ENCODE measurements at places on chromosomes 2 and 18. TPM values are rescaled to one million over a fixed set of nuclear protein-coding genes. Genes with fewer than 3 reads are reported as not detected.

GRCh38 chr2:46136481-46136880 is 160.7 kb upstream of the EPAS1 start:
- DNase-seq, result no peak
- H3K27ac ChIP-seq, result no peak overlapping the region
- no peaks in the 10 kb centered on the region for H3K4me1 ChIP-seq
- H3K4me3 ChIP-seq, result no peak overlapping the region
- no peaks in the 10 kb centered on the region for H3K36me3 ChIP-seq
- H3K27me3 ChIP-seq, result no peaks in the 10 kb centered on the region

- H3K27me3 ChIP-seq, result no peaks in the 10 kb centered on the region
- no peak overlapping the region for H3K27ac ChIP-seq
Measured at GRCh38 chr2:183666031-183666430, 541.8 kb downstream of the NUP35 start.

DNA sequence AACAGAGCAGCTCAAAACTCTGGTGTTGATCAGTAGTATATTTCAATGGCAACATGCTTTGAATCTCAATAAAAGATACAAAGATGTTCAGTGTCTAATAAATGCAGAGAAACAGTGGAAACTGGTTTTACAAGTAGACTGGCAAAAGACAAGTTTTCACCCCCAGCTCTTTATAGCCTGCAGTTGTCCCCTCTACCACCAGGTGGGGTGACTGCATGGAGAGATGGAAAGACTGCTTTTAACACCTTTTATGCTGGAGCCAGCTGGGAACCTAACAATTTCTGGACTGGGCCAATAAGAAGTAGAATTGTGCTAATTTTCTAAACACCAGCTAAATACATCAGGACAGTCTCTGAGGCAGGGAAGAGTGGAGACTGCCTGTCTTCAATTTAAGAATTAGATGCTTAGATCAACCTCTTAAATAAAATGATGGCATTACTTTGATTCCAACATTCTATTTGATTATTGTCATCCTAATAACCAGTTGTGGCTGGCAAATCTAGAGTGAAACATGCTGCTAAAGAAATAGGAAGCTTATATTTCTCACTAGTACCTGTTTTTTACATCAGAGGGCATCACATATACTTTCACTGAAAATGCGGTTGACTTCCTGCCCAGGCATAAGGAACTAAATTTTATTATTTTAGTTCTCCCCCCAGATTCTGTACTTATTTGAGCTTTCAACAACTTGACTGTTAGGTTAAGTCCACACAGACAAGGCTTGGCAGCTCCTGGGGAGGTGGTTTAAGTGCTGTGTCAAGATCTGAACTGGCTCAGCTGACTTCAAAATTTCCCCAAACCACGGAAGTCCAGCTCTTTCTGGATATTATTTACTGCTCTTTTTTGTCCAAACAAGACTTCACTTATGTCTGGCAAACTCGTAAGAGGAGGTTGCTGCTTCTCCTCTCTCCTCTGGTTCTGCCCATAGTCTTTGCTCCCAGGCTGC is 140.5 kb downstream of the TPGS2 start:
- no peak overlapping the region for H3K27ac ChIP-seq
- no peaks in the 10 kb centered on the region for H3K36me3 ChIP-seq
- peak; percentile 26 for DNase-seq
- H3K4me3 ChIP-seq, result no peak overlapping the region

- no peak for DNase-seq
- H3K27me3 ChIP-seq, result no peaks in the 10 kb centered on the region
- no peak overlapping the region for H3K4me3 ChIP-seq
Measured at GRCh38 chr2:12968399-12968798, 251.7 kb downstream of the TRIB2 start.

PSMA8 gene
- 0.44 TPM for total RNA-seq

- no peaks in the 10 kb centered on the region for H3K27me3 ChIP-seq
- no peak for DNase-seq
- H3K4me3 ChIP-seq, result no peak overlapping the region
- H3K27ac ChIP-seq, result no peak overlapping the region
- H3K36me3 ChIP-seq, result no peaks in the 10 kb centered on the region
Measured at GRCh38 chr2:194343167-194343566, 1313.9 kb upstream of the SLC39A10 start.

COBLL1 gene
- total RNA-seq, result 1.2 TPM

- H3K36me3 ChIP-seq, result no peaks in the 10 kb centered on the region
- H3K4me1 ChIP-seq, result peaks cover 14% of the 10 kb centered on the region
- no peak overlapping the region for H3K27ac ChIP-seq
- no peak overlapping the region for H3K4me3 ChIP-seq
- no peak for DNase-seq
- H3K27me3 ChIP-seq, result peaks cover 12% of the 10 kb centered on the region
Measured at GRCh38 chr2:42824454-42824807, 32.0 kb upstream of the HAAO start.

LONRF2 gene
- 0.19 TPM for total RNA-seq

CACNB4 gene
- 0.16 TPM for total RNA-seq

DNA sequence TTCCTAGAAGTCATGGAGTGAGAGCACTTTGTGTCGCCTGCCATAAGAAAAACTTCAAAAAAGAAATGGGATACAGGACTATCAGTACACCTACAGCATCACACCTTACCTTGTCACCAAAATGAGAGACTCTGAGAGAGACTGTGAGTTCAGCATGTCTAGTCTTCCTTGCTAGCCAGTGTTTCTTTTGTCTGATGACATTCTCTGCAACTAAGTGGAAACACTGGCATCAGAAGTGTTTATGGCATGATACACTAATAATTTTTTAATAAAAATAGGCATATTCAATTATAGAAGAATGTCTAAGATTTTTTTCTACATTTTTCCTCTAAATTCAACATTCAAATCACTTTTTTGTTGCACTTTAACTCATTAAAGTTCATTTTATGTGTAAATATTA is 9.0 kb downstream of the RBM43 start:
- no peaks in the 10 kb centered on the region for H3K4me1 ChIP-seq
- no peak for DNase-seq
- H3K27ac ChIP-seq, result no peak overlapping the region
- no peaks in the 10 kb centered on the region for H3K27me3 ChIP-seq

DNA sequence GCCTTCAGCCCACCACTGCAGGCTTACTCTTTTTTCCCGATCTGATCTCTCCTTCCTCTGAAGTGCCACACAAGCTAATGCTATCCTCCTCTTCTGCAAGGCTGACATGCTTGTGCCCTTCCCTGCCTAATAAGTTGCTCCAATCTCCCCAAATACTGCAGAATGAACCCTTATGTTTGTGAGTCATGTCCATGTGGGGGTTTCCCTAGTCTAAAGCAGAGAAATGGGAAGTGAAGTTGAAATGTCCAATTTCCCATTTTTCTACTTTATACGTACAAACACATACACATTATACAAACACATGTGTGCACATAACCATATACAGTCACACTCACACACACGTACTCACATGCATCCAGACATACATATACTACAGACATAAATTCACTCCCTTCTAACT is 288.1 kb upstream of the CELF4 start:
- DNase-seq, result no peak
- no peaks in the 10 kb centered on the region for H3K4me1 ChIP-seq
- H3K27ac ChIP-seq, result no peak overlapping the region

NT5DC4 gene
- total RNA-seq, result not detected

GRCh38 chr2:99609851-99610381 is 120.1 kb upstream of the REV1 start:
- H3K27ac ChIP-seq, result no peak overlapping the region
- no peaks in the 10 kb centered on the region for H3K36me3 ChIP-seq
- H3K4me1 ChIP-seq, result no peaks in the 10 kb centered on the region
- no peak overlapping the region for H3K4me3 ChIP-seq
- no peaks in the 10 kb centered on the region for H3K27me3 ChIP-seq

- no peaks in the 10 kb centered on the region for H3K36me3 ChIP-seq
- H3K27ac ChIP-seq, result no peak overlapping the region
- no peaks in the 10 kb centered on the region for H3K27me3 ChIP-seq
- DNase-seq, result no peak
Measured at GRCh38 chr2:63488118-63488713, 100.1 kb downstream of the WDPCP start.

MAL gene
- 160 TPM for total RNA-seq

GRCh38 chr2:159573846-159574606 is 42.3 kb downstream of the BAZ2B start:
- no peak for DNase-seq
- no peaks in the 10 kb centered on the region for H3K27me3 ChIP-seq
- no peak overlapping the region for H3K27ac ChIP-seq
- no peak overlapping the region for H3K4me3 ChIP-seq
- no peaks in the 10 kb centered on the region for H3K4me1 ChIP-seq
- no peaks in the 10 kb centered on the region for H3K36me3 ChIP-seq

DNA sequence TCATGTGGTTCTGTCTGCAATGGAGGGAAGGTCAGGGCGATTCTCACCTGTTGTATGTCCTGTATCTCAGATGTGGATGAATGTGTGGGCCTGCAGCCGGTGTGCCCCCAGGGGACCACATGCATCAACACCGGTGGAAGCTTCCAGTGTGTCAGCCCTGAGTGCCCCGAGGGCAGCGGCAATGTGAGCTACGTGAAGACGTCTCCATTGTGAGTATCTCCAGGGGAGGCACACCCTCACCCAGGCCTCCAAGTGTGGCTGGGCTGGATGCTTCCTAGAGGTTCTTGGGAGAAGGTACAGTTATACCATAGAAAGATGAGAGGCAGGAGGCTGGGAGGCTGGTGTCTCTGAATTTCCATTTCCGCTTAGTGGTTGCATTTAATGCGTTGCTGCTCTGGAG is 46.9 kb downstream of the FBLN7 start:
- DNase-seq, result no peak
- H3K36me3 ChIP-seq, result no peaks in the 10 kb centered on the region
- peak overlapping the region; percentile 31 for H3K27ac ChIP-seq
- no peaks in the 10 kb centered on the region for H3K27me3 ChIP-seq

- H3K27ac ChIP-seq, result no peak overlapping the region
- H3K4me3 ChIP-seq, result no peak overlapping the region
- DNase-seq, result no peak
- H3K4me1 ChIP-seq, result peaks cover 27% of the 10 kb centered on the region
Measured at GRCh38 chr2:73295751-73296400, 2.5 kb upstream of the EGR4 start.

DNA sequence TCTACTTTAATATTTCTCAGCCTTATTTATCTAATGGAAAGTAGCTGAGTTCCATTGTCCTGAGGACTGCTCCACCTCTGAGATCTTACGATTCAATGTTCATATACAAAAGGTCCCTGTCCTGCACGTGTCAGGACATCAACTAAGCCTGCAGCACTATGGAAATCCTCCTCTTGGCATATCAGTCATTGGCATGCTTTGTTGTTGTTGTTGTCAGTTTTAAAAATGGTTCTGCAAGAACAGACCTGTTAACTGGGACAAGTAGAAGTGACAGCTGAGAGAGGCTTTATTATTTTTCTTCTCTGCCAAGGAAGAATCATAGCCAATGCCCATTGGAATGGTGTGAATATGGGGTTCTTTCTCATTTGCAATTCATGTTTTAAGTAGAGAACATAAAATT is 450.1 kb upstream of the PKDCC start:
- no peaks in the 10 kb centered on the region for H3K4me1 ChIP-seq
- H3K4me3 ChIP-seq, result no peak overlapping the region
- H3K27me3 ChIP-seq, result no peaks in the 10 kb centered on the region
- no peaks in the 10 kb centered on the region for H3K36me3 ChIP-seq
- no peak for DNase-seq
- no peak overlapping the region for H3K27ac ChIP-seq

DNA sequence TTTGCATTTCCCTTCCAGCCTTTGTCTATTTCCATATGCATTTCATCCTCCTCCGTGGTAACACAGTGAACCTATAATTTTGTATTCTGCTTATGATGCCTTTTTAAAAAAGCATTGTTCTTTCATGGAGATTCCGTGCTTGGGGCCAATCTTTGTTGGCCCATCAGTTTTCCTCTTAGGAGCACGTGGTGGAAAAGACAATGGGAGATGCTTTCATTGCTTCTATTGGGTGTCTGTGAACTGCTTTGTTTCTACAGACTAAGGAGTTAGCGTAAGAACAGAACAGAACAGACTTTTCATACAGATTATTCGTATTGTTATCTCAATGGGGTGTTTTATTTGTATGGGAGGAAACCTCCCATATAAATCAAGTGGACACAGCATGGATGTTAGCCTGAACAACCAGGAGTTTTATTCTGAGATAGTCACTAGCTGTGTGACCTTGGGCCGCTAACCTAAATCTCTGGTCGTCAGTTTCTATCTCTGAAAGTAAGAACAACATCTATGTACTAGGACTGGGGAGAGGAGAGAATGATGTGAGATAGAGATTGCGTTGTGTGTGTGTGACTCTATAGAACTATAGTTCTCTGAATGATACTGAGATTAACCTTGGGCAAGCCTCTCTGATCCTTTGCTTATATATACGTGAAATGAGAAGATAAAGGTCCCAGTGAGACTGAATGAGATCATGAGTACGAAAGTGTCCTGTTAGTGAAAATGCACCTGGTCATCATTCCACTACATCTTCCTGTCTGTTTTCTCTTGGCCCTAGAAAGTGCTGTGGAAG is 22.9 kb upstream of the YWHAQ start:
- no peaks in the 10 kb centered on the region for H3K36me3 ChIP-seq
- no peak overlapping the region for H3K4me3 ChIP-seq
- H3K27ac ChIP-seq, result no peak overlapping the region
- peaks cover 42% of the 10 kb centered on the region for H3K4me1 ChIP-seq
- DNase-seq, result no peak

CASP8 gene
- total RNA-seq, result 255 TPM

DNA sequence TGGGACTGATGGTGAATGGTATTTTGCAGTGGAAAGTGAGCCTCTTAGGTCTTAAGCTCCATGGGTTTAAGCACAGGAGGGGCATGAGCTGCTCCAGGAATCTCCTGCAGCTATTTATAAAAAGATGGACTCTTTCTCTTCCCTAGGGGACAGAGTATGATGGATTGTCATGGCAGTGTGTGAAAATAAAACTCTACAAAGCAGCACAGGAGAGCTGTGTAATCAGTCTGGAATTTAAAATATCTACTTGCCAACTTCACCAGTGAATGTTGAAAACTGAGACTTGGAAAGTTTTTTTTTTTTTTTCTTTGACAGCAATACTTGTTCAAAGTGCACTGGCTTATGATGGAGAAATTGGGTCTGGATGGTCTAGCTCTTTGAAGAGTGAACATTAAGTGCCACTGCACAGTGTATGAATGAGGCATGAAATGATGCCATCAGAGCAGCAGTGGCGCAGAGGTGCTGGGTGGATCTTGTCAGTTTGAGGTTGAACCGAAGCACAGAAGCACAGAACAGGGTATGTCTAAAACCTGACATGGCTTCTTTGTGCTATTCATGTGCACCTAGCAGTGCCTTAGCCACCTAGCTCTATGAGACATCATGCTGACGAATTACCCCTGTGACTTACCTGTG is 245.4 kb downstream of the PTPRM start:
- H3K36me3 ChIP-seq, result no peaks in the 10 kb centered on the region
- no peaks in the 10 kb centered on the region for H3K4me1 ChIP-seq
- H3K27ac ChIP-seq, result no peak overlapping the region
- DNase-seq, result no peak

- H3K4me3 ChIP-seq, result no peak overlapping the region
- no peak for DNase-seq
- no peak overlapping the region for H3K27ac ChIP-seq
Measured at GRCh38 chr2:63590626-63591408, 2.1 kb downstream of the MDH1 start.

DNA sequence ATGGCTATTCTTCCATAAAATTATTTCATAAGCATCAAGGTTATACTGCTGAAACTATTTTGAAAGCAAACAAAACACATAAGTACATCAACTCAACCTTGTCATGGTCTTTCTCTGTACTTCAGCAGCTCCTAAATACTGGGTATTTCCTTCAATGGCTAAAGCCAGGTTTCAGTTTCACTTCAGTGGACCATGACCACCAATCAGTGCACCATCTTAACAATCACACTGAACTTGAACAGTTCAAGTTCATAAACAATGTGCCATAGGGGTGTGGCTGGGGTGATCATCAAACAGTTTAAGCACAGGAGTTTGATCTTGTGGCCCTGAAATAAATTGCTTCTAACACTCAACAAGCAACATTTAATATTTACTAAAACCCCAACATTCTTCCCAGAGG is 124.1 kb upstream of the FIGN start:
- no peaks in the 10 kb centered on the region for H3K27me3 ChIP-seq
- DNase-seq, result no peak
- H3K27ac ChIP-seq, result no peak overlapping the region

ZSWIM2 gene
- not detected for total RNA-seq
